Fibroblast of skin of scalp (primary cell): ENCODE measurements at places on chromosomes 11 and 22.

- no peak for DNase-seq
These were observed 1.4 kb downstream of the KCNC1 start for GRCh38 chr11:17735818-17736578.

- peak; percentile 54 for DNase-seq
These were observed 912 bp downstream of the PTPRCAP start for GRCh38 chr11:67436459-67437081.

GRCh38 chr11:120372296-120372695 is 36.1 kb downstream of the ARHGEF12 start:
- no peak for DNase-seq

DNA sequence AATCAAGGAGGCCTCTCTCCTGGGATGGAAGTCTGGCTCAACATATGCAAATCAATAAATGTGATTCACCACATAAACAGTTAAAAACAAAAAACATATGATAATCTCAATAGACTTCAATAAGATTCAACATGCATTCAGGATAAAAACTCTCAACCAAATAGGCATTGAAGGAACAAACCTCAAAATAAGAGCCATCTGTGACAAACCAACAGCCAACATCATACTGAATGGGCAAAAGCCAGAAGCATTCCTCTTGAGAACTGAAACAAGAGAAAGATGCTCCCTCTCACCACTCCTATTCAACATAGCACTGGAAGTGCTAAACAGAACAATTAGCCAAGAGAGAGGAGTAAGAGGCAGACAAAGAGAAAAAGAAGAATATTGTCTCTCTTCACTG is 54.0 kb upstream of the SEZ6L start:
- no peak for DNase-seq

- no peak for DNase-seq
These were observed 9.4 kb upstream of the PLAAT3 start for GRCh38 chr11:63623513-63624140.

GRCh38 chr22:19875531-19876313 is 21.0 kb upstream of the GNB1L start:
- peak; percentile 25 for DNase-seq

- DNase-seq, result peak; percentile 3
These were observed 49.3 kb upstream of the MPPED2 start for GRCh38 chr11:30635401-30635989.

DNA sequence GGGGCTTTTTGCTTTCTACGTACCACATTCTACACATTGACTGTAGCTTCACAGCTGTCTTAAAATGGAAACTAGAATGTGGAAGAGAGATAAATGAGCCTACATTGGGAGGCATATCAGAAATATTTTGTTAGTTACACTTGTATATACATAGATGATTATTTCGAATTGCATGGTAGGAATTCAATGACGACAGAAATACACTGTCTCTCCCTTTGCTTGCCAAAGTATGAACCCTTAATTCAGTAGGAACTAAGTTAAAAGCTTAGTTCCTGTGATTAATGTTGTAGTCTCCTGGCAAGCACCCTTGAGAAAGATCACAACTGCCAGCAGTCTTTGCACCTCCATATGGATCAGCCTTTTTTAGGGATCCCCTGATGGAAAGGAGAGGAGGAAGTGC is 10.1 kb downstream of the C11orf87 start:
- DNase-seq, result peak; percentile 69

DNA sequence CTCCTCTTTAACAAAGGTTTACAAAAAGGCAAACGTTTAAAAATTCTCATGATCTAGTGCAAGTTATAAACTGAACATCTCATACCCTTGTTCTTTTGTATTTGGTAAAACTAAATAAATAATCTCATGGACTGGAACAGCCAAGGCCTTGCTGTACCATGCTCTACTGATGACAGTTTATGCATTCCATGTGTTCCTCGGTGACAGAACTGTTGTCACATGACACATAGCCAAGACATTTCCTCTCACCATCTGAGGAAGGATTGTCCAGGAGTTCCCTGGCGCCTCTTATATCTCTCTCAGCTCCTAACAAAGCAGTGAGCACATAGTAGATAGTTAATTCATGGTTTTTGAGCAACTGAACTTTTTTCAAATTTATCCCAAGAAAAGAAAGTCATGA is 12.6 kb downstream of the CCDC83 start:
- peak; percentile 68 for DNase-seq

- DNase-seq, result no peak
These were observed 196.7 kb upstream of the TBCEL start for GRCh38 chr11:120827198-120827597.

DNA sequence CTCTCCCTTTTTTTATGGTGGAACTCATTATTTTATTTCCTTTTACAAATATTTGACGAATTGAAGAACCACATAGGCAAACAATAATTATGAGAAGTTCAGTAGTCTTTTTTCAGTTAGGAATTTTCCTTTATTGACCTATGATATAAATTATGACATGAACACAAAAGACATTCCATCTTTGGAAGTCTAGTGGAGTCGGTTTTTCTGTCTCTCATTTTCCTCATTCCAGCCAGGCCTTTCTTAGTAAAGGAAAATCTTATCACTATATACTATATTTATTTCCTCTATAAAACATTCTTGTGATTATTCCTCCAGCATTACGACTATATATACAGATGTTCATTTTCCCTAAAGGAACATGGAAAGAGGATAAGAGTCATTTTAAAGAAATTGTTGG is 1046.1 kb downstream of the DLG2 start:
- DNase-seq, result no peak

DNA sequence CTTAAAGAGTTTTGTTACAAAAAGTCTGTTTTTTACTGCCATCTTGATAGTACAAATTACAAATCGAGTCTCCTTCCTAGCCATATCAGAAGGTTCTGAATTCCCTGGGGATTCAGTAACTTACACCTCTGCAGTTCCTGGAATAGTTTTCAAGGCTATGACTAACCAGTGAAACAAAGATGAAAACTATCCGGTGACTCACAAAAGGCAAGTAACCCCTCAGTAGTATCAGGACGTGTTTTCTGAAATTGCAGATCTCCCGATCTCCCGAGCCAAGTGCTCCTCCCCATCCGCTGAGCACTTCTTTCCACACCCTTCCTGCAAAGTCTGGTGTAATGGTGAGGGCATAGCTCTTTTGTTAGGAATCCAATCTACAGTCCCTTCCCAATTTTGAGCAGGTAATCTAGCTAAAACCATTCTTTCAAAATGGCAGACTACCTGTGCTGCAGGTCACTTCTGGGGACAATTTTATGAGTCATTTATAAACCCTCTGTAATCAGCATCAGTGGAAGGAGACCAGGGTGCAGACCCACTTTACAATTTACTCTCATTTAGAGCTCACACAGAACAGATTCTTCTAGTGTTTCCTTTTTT is 7.7 kb downstream of the E2F8 start:
- peak; percentile 31 for DNase-seq

- no peak for DNase-seq
These were observed 122.3 kb downstream of the KCNQ1 start for GRCh38 chr11:2567026-2567671.
